ENCODE measurements at places on chromosomes 2 and 18. TPM values are rescaled to one million over a fixed set of nuclear protein-coding genes. Genes with fewer than 3 reads are reported as not detected.

GRCh38 chr2:168328421-168328820 lies 81.0 kb upstream of the STK39 start:
- no peak for DNase-seq

- DNase-seq, result no peak
These were observed 213.8 kb downstream of the BCL2 start for GRCh38 chr18:63105636-63106316.

GRCh38 chr2:144770616-144771230 lies 250.8 kb upstream of the ZEB2 start:
- DNase-seq, result no peak

IL36G gene
- not detected for polyA plus RNA-seq

DNA sequence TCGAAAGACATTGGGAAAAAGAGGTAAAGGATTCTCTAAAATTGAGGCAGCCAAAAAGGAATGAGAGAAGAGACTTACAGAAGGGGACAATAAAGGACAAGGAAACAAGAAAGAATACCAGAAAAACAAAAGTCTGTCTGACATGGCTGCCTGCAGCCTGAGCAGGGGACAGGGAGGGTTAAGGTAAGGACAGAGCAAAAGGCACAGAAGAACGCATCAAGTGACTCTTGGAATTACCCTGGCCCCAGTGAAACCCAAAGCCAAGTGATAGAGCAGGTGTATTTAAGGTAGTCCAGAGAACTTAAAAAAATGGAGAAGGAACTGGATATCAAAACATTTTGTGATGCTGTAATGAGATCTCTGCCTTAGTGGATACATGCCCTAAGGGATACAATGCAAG lies 47.1 kb upstream of the XIRP2 start:
- no peak for DNase-seq

DNA sequence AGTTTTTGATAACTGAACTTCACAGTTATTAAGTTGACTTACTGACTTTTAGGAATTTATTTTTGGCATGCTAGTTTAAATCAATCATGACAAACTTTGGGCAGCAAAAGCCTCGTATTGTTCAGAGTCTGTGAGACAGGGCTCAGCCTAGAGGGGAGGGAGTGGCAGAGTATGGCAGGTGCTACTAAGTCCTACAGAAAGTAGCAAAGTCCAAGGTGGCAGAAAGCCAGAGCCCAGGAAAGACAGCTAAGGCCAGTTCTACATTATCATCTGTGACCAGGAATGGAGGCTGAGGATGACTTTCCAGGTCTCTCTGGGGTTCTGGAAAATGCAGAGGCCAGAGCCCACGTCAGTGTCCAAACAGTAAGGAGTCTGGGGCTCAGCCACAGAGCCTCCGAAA lies 34.2 kb downstream of the CHST10 start:
- DNase-seq, result no peak

DNA sequence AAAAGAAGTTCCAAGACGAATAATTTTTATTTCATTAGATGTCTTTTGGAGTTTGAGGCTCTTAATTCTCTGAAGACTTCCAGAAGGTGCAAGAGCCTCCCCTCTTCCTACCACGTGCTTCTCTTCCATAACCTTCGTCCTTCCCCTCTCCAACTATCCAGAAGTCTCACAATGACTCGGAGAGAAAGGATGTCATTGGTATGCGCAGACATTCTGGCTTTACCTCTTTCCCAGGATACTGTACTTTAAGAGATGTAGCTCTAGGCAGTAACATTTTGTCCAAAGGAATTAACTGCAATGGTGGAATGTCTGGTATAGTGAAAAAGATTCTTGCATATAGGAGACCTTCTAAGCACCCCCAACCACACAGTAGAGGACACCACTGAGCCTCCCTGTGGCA lies 249.0 kb upstream of the OSR1 start:
- DNase-seq, result no peak

- DNase-seq, result no peak
These were observed 13.5 kb downstream of the PASK start for GRCh38 chr2:241135737-241136136.

GRCh38 chr2:205464681-205465080 lies 217.6 kb upstream of the NRP2 start:
- no peak for DNase-seq

CELF4 gene
- polyA plus RNA-seq, result not detected

GRCh38 chr2:219603771-219604170 lies 6.1 kb downstream of the STK11IP start:
- no peak for DNase-seq

DNA sequence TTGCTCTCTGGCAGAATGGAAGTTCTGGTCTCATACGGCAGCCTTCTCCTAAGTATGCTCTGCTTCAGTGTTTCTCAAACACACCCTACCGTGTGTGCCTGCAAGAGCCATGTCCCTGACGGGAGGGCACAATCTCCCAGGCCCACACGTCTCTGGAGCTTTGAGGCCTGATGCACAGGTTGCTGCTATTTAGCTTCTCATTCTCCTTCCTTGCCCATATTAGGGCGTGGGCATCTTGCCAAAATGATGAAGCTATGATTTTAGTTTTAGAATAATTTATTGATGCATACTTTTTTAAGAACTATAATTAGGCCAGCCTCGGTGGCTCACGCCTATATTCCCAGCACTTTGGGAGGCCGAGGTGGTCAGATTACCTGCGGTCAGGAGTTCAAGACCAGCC lies 107.9 kb downstream of the RNF144A start:
- DNase-seq, result no peak

DCDC2C gene
- polyA plus RNA-seq, result not detected

DNA sequence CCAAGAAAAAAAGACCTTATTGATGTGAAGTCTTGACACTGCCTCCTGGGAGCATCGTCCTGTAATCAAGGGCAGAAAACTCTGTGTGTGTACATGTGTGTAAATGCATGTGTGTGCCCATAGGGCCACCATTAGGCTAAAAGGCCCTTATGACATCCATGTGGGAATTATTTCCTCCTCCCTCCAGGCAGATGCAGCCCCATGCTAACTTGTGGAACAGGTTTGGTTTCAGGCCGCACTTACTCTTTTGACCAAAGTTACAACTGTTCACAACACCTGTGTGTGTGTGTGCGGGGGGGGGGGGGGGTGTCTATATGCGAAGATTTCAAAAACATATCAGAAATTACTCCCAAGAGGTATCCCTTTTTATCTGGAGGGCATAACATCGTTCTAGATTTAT lies 87.4 kb upstream of the SLC14A2 start:
- DNase-seq, result no peak

DNA sequence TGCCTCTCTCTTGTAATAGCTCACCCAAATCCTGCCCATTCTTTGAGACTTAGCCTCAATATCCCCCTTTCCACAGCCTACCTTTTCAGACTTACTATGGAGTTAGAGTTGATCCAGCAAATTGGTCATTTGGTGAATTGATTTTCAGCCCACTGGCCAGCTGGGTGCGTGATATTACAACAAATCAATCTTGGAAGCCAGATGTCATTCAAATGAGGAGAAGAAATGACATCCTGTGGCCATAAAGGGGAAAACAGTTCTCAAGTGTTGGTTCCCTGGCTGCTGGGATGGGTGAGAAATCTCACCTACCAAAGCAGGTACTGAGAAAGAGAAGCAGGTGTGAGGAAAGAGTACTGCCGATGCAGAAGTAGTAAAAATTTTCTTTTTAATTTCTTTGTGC lies 36.7 kb upstream of the FOXI3 start:
- no peak for DNase-seq

GRCh38 chr2:118923371-118923770 lies 18.6 kb upstream of the MARCO start:
- DNase-seq, result no peak

EMILIN2 gene
- polyA plus RNA-seq, result 9.4 TPM

IL1RN gene
- polyA plus RNA-seq, result not detected

COL3A1 gene
- 2.1 TPM for polyA plus RNA-seq

PRKAG3 gene
- not detected for polyA plus RNA-seq

- DNase-seq, result no peak
These were observed 337.1 kb downstream of the DYSF start for GRCh38 chr2:71790226-71791060.

- peak; percentile 37 for DNase-seq
These were observed 1.2 kb upstream of the CLASP1 start for GRCh38 chr2:121650315-121650930.

DNA sequence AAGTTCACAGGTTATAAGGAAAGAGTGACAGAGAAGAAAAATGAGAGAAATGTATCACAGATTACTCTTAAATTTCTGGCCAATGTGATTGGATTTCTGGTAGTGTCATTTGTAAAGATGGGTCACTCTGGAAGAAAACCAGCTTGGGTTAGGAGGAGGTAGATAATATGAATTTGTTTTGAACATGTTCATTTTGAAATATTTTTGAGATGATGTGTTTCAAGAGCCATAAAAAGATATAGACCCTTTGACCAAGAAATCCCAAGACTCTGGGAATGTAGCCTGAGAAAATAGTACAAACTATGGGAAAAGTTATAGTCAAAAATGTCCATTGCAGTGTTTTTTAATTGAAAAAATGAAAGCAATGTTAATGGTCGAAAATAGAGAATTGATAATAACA lies 70.7 kb downstream of the CALCRL start:
- DNase-seq, result no peak

DNA sequence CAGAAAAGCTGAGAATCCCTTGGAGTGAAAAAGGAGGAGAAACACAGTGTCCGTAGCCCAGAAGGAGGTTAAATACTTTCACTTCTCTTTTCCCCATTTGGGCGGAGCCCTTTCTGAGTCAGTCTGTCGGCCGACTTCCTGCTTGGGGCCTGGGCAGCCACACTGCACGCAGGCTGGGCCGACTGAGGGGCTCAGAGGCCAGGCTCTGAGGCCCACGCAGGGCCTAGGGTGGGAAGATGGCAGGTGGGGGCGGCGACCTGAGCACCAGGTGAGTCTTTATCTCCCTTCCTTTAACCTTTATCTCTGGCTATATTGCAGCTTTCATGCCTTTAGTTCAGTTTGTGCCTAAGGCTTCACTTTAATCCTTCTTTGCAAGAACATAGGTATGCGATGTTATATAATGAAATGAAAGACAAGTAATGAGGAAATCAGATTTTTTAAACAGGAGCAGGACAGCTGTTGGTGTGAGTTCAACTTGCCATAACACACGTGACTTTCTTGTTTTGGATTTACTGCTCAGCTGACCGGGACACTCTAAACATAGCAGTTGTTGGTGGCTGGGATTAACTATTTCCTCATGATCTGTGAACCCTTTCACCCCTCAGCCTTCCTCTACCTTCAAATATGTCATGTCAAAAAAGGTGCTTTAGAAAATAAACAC lies at the start of gene SP100:
Gene SP100, plus strand, starts transcription at position 141 of the 661 bp plus-strand sequence. Its CDS starts 96 bp downstream, at position 237.
- DNase-seq, result peak; percentile 85

- no peak for DNase-seq
These were observed 22.9 kb downstream of the SOCS6 start for GRCh38 chr18:70311726-70312125.

DNA sequence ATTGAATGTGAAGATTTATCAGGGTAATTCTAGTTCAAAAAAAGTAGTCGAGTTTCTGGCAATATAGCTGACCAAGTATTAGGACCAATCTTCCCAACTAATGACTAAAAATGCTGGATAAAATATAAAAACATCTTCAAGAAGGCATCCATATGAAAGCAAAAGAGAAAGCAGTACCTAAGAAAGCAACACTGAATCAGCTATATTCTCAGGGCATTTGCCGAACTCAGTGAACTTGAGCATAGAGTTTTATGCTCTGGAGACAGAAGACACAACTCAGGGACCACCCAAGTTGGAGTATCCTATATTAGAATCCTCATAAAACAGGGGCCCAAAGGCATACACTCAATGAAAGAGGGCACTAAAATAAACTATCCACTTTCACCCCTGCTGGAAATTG lies 103.7 kb upstream of the HNRNPA3 start:
- no peak for DNase-seq

DNA sequence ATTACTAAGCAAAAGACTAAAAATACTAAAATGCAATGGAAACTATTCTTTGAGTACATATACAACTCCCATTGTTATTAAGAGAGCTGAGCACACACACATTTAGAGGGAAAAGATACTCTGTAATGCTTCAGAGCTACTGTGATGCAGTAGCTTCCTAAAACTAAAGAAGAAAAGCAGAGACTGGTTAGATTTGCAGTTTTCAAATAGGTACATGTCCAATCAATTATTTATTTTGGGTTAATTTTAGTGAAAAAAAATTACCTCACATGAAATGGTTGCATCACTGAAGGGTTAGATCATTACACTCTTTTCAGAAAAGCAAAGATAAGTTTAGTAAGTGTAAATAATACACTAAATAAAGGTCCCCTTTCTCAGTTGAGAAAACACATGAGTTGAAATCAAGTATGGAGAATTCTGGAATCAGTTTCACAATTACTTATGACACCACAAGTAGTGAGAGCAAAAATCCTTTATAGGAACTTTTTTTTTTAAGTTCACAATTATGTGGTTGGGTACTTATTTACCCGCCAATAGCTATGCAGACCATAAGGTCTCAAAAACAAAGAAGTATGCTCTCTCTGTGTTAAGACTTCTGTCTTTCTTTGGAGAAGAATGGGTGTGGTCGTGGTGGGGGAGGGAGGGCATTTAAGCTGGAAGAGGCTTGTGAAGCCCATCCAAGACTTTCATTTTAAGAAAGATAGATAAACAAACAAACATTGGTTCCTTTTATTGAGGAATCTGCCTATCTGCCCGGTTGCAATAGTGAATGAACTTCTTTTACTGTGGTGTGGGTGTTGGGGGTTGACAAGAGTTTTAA lies 25.3 kb upstream of the SERTAD2 start:
- no peak for DNase-seq

- DNase-seq, result no peak
These were observed 57.1 kb upstream of the OTOF start for GRCh38 chr2:26534865-26535662.

Measured in endothelial cell of umbilical vein (primary cell).